Right renal cortex interstitium (tissue), 3 donors: ENCODE measurements at places on chromosomes 11 and 22. TPM values are rescaled to one million over a fixed set of nuclear protein-coding genes. Genes with fewer than 3 reads are reported as not detected.
A peak's percentile ranks its signal among the peaks of the same experiment; 100 is the strongest.

DRG1 gene
- polyA plus RNA-seq = 94.8 TPM

CCDC157 gene
- polyA plus RNA-seq = 4.1 TPM

PTGDR2 gene
- polyA plus RNA-seq = 0.24 TPM

PRG3 gene
- polyA plus RNA-seq = 0.33 TPM

NLRX1 gene
- 9.7 TPM for polyA plus RNA-seq

VPS37C gene
- polyA plus RNA-seq = 14.0 TPM

HORMAD2 gene
- polyA plus RNA-seq = 0.06 TPM

C22orf15 gene
- polyA plus RNA-seq = 2.5 TPM

MPPED2 gene
- polyA plus RNA-seq = 21.8 TPM

MARK2 gene
- polyA plus RNA-seq = 33.5 TPM

TENM4 gene
- 22.7 TPM for polyA plus RNA-seq

FLRT1 gene
- 2.8 TPM for polyA plus RNA-seq

NEU3 gene
- polyA plus RNA-seq = 9.3 TPM

- DNase-seq = no peak
Measured at GRCh38 chr11:100328626-100329340, 358.3 kb upstream of the ARHGAP42 start.

GRCh38 chr11:46560300-46560991 lies 33.4 kb downstream of the AMBRA1 start:
- no peak for DNase-seq

GRCh38 chr11:115910379-115910778 lies 406.2 kb upstream of the CADM1 start:
- DNase-seq = no peak

- DNase-seq = no peak
Measured at GRCh38 chr11:118657709-118658428, 21.6 kb downstream of the TREH start.

GRCh38 chr22:37058917-37059701 lies 7.6 kb downstream of the KCTD17 start:
- DNase-seq = no peak

DNA sequence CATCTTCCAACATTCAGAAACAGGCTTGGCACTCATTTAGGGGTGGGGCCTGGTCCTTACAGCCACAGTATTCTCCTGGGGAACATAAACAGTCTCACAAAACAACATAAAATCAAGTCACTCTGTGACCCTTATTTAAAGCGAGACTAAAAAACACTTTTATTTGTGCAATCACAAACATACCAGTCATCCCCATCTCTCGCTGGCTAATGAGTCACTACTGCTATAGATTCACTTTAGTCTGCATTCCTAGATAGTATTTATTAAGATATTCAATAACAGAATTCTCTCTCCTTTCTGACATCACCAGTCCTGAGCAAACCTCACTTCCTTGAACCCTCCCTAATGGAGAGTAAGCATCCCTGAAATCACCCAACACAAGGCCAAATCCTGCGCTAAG lies 68.0 kb downstream of the ZBTB44 start:
- no peak for DNase-seq

GRCh38 chr22:43228330-43228729 lies 41.4 kb upstream of the TTLL12 start:
- no peak for DNase-seq

DNA sequence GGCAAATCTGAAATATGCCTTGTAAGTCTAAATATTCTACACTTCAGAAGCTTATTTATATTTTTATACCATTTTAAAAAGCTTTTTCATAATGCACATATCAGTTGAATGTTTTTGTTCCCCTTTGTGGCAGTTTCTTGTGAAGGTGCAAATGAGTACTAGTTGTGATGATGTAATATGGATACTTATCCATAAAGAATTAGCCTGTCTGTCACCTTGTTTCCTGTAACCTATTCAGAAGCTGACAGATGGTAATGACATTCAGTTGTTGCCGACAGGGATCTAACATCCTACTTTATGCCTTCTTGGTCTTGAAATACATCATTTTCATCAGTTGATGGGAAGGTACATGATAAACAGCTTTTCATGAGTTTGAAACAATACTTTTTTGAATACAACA lies 2.9 kb downstream of the QSER1 start:
- no peak for DNase-seq

DNA sequence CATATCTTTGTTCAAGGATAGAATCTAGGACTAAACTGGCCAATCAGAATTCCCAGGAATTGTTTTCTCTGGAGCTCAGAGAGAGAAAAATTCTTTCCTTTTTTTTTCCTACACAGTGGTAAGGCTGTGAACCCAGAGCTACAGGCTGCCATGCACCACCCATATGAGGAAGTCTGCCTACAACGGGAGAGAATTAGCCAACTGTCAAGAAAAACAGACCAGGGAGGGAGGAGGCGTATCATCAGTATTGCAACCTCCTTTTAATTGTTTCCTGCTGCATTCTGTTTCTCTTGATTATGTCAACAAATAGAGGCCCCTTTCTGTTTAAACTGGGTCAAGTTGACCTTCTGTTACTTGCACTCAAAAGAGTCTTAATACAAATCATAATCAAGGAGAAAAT lies 176.5 kb upstream of the UBASH3B start:
- DNase-seq = no peak

DNA sequence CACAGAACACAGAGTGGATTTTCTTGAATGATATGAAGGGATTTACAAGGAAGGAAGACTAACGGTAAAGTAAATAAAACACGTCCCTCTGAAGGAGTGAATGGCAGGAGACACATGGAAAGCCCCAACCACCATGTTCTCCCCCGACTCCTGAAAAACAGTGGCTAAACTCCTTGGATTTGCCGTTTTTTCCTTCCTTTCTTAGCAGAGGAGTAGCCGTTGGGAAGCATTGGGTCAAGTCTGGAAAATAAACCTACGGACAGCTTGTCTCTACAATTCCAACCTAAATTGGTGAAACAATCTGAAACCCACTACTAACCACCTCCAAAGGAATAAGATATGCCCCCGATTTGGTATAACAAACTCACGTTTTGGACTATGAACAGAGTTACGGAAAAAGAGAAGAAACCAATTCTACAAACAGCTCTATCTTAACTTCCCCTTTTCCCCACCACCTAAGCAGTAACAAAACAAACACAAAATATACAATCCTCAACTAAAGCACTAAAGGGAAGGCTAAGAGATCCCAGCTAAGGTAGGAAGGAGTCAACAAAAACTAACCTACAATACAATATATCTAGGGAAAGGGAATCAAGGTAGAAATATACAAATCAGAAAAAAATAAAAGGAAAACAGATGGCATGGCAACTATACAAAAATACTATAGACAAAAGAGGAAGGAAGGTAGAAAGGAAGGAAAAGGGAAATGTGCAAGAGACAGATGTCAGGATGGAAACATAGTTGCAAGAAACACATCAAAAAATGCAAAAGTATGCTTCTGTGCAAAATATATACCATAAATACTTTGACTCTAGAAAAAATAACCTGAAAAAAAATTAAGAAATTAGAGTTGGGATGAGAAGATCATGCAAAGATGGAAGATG lies 43.8 kb upstream of the LYVE1 start:
- no peak for DNase-seq

- no peak for DNase-seq
Measured at GRCh38 chr22:44548981-44549380, 50.9 kb upstream of the RTL6 start.

DNA sequence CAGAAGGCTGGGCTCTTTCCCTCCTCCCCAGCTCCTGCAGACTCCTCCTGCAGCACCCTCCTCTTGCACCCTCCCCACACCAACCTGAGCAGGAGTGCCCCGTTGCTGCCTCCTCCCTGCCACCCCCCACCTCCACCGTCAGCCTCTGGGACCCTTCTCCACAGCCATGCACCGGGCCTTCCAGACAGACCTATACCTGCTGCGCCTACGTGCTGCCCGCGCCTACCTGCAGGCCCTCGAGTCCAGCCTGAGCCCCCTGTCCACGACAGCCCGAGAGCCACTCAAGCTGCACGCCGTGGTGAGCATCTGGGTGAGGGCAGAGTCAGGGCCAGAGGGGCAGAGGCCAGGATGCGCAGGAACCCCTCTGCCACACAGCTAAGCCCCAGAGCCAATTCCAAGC lies 16.2 kb downstream of the ZDHHC24 start:
- no peak for DNase-seq

- peak; percentile 49 for DNase-seq
Measured at GRCh38 chr11:45110562-45110961, 35.9 kb upstream of the PRDM11 start.

GRCh38 chr11:74662487-74663103 lies 68.6 kb downstream of the CHRDL2 start:
- DNase-seq = no peak

GRCh38 chr22:44928711-44929358 lies 81.0 kb downstream of the PHF21B start:
- no peak for DNase-seq

GRCh38 chr11:18692941-18693760 lies 5.4 kb upstream of the TMEM86A start:
- DNase-seq = no peak

DNA sequence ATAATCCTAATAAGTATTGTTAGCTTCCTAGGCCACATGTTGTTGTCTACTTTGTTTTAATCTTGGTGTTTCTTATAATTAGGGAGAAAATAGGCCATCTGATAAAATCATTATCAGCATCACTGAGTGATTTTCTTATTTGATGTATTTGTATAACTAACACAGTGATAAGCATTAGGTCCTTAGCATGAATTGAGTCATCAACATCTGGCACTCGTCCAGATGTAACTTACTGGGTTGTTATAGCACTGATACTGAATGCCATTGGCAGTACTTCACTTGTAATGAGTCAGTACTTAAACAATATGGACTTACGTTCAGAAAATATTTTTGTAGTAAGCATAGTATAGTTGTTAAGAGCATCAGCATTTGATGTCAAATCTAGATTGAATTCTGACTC lies 16.2 kb downstream of the API5 start:
- no peak for DNase-seq

DNA sequence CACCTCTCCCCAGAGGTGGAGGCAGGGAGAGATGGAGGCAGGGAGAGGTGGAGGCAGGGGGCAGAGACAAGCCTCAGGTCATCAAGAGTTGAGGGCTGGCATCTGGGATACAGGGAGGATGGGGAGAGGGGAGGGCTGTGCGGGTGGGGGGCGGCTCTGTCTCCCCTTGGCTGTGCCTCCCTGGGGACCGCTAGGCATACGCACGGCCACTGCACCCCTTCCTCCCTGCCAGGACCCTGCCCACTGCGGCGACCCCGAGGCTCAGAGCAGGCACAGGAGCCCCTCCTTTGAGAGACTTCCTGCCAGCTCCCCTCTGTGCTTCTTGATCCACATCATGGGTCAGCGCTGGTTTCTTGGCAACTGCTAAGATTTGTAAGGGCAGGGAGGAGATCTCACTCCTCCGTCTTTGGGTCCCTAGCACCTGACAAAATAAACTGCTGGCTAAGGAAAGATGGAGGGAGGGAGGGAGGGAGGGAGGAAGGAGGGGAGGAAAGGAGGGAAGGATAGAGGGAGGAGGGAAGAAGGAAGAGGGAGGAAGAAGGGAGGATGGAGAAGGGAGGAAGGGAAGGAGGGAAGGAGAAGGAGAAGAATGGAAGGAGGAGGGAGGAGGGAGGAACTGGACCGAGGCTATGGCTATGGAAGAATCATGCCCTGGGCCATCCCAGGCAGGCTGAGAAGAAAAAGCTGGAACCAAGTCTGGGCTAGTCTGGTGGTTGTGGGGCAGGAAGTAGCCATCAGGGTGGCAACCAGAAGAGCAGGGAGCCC lies 18.5 kb downstream of the PRR33 start:
- peak; percentile 82 for DNase-seq

GRCh38 chr11:68177877-68178276 lies 35.2 kb downstream of the KMT5B start:
- no peak for DNase-seq

- no peak for DNase-seq
Measured at GRCh38 chr22:50085211-50085972, at the start of gene MLC1. TSS of gene MLC1 (minus strand) at chr22:50085426. CDS start at chr22:50084902, 524 bp downstream.

DNA sequence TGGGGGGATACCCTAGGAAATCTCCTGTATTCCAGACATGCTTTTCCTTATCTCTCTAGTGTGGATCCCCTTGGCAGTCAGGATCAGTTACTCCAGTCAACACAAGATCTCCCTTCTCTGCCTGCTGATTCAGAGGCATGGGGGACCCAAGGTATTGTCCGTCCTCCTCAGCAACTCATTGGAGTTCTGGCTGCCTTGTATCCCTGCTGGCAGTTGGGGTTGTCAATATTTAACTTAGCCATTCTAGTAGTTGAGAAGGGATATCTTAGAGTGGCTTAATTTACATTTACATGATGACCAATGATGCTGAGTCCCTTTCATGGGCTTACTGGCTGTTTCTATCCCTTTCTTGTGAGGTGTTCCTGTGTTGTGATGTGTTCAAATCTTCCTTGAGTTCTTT lies 74.2 kb downstream of the GRK3 start:
- no peak for DNase-seq

DNA sequence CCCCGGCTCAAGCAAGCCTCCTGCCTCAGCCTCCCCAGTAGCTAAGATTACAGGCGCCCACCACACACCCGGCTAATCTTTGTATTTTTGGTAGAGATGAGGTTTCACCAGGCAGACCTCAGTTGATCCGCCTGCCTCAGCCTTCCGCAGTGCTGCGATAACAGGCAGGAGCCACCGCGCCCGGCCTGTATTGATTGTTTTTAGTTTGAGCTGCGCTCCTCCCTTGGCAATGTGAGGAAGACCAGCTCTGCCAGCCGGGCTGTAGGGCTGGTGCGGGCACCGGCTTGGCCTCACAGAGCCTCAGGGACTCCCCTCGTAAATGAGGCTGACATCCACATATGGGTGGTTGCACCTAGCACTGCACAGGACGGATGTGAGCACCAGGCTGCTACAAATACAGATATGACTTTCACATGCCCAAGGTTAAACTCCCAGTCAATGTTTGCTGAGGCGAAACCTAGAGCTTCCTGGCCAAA lies 7.5 kb upstream of the SLC2A11 start:
- no peak for DNase-seq

DNA sequence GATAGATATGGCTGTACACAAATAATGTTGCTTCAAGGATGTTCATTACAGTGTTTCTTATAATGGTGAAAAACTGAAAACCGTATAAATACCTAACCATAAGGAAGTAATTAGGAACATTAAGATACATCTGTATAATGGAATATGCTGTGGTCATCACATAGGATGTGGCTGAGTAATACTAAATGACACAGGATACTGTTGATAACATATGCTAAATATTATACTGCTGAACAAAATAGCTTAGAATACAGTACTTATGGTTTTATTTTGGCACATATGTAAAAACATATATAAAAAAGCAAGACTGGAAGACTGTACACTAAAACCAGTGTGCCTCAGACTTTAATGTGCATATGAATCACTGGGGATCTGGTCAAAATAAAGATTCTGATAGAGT lies 43.8 kb downstream of the FBXO7 start:
- DNase-seq = no peak

- no peak for DNase-seq
Measured at GRCh38 chr11:75420224-75421034, 12.6 kb downstream of the KLHL35 start.
